Left lung (tissue), 14 donors: ENCODE measurements at places on chromosomes 2 and 18. TPM values are rescaled to one million over a fixed set of nuclear protein-coding genes. Genes with fewer than 3 reads are reported as not detected.

CRYGD gene
- polyA plus RNA-seq, result not detected

CHRNG gene
- polyA plus RNA-seq, result not detected

KCNJ3 gene
- 0.65 TPM for polyA plus RNA-seq

COL4A4 gene
- 11.3 TPM for polyA plus RNA-seq

GREB1 gene
- 19.1 TPM for polyA plus RNA-seq

CYTIP gene
- 1.1 TPM for polyA plus RNA-seq

RSAD2 gene
- polyA plus RNA-seq, result 5.3 TPM

TYMS gene
- 152 TPM for polyA plus RNA-seq

STAM2 gene
- polyA plus RNA-seq, result 42.6 TPM

MYO5B gene
- 9.2 TPM for polyA plus RNA-seq

TSN gene
- 92.8 TPM for polyA plus RNA-seq

RBM44 gene
- 0.69 TPM for polyA plus RNA-seq

CCDC148 gene
- 3.5 TPM for polyA plus RNA-seq

FEV gene
- not detected for polyA plus RNA-seq

PLB1 gene
- 0.94 TPM for polyA plus RNA-seq

RBM43 gene
- polyA plus RNA-seq, result 23.2 TPM

ACTG2 gene
- 29.8 TPM for polyA plus RNA-seq

CLEC4F gene
- polyA plus RNA-seq, result 0.13 TPM

TLX2 gene
- not detected for polyA plus RNA-seq

SMYD1 gene
- polyA plus RNA-seq, result 0.20 TPM

SCN9A gene
- polyA plus RNA-seq, result 12.7 TPM
